ENCODE measurements at places on chromosomes 6 and 20. TPM values are rescaled to one million over a fixed set of nuclear protein-coding genes. Genes with fewer than 3 reads are reported as not detected.

- no peak for DNase-seq
Measured at GRCh38 chr20:32153771-32154170, 44.3 kb downstream of the TM9SF4 start.

- peak; percentile 14 for DNase-seq
Measured at GRCh38 chr6:33732817-33733708, 13.6 kb downstream of the IP6K3 start.

- DNase-seq = peak; percentile 2
Measured at GRCh38 chr6:88454658-88455057, 288.5 kb upstream of the CNR1 start.

GRCh38 chr6:147707524-147707923 is 199.0 kb downstream of the SAMD5 start:
- DNase-seq = no peak

DNA sequence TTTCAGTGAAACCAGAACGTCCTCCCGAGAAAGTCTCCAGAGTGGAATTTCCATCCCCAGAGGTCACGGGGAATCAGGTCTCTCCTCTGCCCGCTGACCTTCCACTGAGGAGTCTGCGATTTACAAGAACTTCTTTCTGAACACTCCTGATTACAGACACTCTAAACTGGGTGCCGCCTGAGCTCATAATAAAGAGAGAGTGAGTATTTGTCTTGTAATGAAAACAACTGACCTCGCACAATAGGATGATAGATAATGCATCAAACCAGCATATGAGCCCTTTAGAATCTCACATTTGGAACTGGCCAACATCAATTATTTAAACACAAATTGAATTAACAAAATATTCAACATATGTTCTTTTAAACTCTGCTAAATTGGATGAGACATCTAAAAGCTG is 47.5 kb downstream of the DLL1 start:
- DNase-seq = no peak

DNA sequence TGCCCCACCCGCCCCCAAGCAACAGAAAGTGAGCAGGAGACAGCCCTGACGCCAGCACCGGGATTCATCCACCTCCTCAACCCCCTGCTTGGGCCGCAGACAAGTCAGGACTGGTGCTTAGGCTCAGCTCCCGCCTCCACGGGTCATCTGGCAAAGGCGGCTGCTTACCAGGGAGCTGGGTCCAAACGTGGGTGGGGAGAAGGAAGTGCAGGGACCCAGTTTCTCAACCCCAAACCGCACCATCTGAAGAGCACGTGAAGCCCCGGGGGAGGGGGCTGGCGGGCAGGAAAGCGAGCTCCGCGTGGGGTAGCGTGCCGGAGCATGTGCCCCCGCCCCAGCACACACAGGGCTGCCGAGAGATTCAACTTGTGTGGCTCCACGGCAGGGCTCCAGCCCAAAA is 87.2 kb downstream of the BMP7 start:
- DNase-seq = no peak

- no peak for DNase-seq
Measured at GRCh38 chr6:30922447-30922852, 8.4 kb downstream of the VARS2 start.

GRCh38 chr6:93366506-93366905 is 52.9 kb downstream of the EPHA7 start:
- DNase-seq = no peak

DNA sequence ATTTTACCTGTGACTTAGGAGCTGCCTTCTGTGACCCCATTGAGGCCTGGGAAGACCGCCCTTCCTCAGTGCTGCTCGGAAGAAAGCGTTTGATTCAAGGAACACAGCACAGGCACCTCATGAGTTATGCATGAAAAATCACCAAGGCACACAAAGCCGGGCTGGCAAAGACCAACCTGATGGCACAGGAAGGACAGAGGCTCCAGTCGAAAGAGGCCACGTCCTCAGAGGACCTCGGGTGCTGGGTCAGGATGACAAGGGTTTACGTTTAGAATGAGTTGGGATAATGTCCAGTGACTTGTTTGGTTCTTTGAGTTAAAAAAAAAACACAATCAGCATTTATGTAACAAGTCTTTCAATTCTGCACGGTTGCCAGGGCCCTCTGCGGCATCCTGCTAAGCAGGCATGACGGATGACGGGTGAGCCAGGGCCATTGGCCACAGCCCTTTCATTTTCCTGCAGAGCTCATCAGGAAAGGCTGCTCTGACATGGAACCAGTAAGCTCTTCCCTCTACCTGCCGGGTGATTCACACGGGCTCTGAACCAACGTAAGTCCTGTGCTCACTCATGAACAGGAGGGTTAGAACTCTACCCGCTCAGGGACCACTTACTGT is 112.8 kb downstream of the DACT2 start:
- no peak for DNase-seq

DNA sequence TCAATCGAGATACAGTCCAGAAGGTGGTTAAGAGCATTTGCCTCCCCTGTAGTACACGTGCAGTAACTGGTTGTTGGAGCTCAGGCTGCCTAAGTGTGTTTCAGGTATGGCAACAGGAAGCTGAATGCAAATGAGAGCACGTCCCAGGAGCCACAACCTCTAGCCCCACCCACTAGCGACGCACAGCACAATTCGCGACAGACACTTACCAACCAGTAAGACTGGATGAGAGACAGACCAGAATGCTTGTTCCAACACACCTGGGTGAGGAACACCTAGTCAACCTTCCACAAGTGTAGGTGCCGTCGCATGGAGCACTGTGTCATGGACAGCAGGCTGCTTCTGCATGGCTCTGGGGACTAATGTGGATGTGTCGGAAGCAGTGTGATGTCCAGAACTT is 7.2 kb upstream of the SERPINB1 start:
- DNase-seq = no peak

GRCh38 chr20:38216201-38216600 is 44.3 kb downstream of the KIAA1755 start:
- no peak for DNase-seq

- no peak for DNase-seq
Measured at GRCh38 chr6:116022841-116023445, 37.7 kb downstream of the FRK start.

- DNase-seq = no peak
Measured at GRCh38 chr20:61284752-61285151, 32.7 kb downstream of the CDH4 start.

DNA sequence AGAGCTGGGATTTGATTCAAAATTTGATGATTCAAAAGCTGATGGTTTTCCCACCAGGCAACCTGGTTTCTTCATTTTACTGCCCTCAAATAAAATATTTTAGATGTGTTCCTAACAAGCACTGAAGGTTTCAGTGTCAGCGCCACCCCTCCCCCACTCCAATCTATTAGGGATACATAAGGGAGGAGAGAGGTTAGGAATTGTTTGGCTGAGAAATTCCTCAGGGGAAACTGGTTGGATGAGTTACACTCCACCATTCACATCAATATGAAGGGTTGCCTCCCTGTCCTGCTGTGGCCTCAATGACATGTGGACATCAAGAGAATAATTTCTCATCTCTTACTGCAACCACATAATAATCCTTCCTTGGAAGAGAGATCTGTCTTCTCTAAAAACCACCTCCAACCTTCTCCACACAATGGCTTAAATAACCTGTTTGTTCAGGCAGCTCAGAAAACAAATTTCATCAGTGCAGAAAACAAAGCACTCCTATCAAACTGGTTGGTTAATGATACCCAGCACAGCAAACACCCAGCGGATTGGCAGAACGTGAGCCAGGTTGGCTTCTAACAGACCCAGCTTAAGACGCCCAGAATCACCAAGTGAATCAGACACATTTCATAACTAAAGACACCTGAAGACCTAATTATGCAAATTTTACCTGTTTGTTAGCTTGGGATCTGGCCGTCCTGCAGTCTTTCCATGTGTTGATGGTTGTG is 136.0 kb upstream of the SGK1 start:
- no peak for DNase-seq

GRCh38 chr6:63352544-63353285 is 32.9 kb upstream of the LGSN start:
- peak; percentile 73 for DNase-seq

DNA sequence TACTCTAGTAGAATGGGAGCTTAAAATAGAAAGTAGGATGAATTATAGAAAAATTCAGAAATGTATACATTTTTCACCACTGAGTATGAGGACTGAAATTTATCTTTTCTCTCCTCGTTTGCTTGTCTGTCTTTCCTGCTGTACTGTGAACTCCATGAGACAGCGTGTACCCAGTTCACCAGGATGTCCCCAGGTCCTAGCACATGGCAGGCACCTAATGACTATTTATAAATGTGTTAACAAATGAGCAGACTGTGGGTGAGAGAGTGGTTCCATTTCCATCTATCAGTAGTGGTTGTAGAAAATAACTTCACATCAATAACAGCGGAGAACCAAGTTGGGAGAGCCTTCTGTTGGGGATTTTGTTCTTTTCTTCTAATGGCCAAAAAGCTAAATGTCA is 106.3 kb downstream of the NUS1 start:
- no peak for DNase-seq

- DNase-seq = no peak
Measured at GRCh38 chr6:137806914-137807682, 60.0 kb upstream of the TNFAIP3 start.

DNA sequence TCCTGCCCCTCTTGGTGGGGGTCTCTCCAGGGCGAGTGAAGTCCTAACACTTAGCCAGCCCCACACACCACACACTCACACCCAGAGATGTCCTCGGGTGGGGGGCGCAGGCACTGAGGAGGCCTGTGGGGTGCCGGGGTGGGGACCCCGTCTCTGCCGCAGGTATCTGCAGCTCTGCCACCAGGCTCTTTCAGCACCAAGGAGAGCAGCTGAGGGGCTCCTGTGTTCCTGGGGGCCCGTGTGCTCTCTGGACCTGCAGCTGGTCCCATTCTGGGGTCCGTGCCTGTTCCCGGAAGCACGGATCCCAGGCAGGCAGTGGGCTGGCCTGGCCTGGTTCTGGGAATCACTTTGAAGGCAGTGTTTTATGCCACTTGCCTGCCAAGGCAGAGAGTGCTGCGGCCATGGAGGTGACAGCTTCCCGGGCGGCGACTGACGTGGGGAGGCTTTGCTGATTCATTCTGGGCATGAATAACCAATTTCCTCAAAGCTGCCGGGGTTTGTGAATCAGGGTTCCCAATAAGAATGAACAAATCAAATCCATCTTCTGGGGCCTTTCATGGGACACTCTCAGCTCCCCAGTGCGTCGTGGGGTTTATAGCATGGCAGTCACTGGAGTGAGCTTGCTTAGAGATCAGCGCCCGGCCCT is 54.4 kb upstream of the SLCO4A1 start:
- peak; percentile 30 for DNase-seq

- DNase-seq = peak; percentile 67
Measured at GRCh38 chr20:46757754-46758678, 48.6 kb downstream of the SLC2A10 start.

DNA sequence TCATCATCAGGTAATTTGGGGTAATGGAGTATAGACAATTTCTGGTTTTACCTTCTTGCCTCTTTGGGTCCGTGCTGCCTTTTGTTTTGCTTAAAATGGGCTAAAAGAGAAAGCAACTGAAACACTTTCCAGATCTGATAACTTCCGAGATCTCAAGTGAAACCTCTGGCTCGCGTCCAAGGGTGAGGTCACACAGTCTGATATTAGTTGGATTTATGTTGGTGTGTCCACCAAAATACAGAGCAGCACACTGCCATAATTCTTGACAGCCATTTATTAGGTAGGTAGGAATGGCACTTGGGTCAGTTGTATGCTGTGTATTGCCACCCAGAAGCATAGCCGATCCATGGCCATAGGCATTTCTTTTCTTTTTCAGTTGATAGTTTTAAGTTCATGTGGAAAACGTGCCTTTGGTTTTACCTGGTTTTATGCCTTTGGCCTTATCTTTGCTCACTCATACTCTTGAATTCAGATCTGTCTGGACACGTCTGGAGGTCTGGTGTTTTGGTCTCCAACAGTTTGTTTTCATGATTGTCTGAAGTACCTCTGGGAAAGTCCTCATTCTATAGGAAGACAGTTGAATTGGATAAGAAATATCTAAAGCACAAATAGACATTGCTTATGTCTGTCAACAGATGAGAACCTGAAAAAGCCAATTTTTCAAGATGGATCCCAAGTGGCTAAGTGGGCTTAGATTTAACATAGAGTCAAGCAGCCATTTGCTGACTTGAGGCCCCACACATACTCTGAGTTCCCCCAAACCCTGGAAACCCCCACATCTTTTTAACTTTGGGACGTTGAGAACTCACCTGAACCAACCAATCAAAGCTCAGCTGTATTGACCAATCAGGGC is 320.8 kb downstream of the SOX4 start:
- DNase-seq = peak; percentile 76

GRCh38 chr6:33576668-33577067 is 3.4 kb downstream of the BAK1 start:
- no peak for DNase-seq

GRCh38 chr6:118886641-118887040 is 7.3 kb upstream of the ASF1A start:
- no peak for DNase-seq

- DNase-seq = no peak
Measured at GRCh38 chr20:32966881-32967781, 37.1 kb downstream of the SUN5 start.

DNA sequence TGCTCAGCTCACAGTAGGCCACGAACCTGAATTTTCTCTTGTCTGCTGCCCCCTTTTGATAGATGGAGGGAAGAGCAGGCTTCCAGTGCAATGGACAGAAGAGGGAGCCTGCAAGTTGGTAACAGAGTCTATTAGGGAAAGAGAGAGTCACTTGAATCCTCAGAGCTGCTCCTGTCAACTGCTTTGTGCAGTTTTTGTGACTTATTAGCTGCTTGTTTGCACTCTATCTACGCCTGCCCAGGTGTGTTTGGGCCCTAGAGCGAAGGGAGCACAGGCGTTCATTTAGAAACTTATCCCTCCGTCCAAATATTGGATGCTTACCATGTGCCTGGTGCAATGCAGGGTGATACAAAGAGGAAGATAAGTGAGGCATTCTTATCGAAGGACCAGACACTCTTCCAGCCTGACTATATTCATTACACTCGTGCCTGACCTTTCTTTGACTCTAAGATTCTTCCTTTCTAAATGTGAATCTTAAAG is 11.6 kb upstream of the SLC2A12 start:
- peak; percentile 90 for DNase-seq

GRCh38 chr20:53672484-53673129 is 79.0 kb upstream of the ZNF217 start:
- no peak for DNase-seq

- DNase-seq = peak; percentile 21
Measured at GRCh38 chr6:112695001-112695400, 347.9 kb downstream of the RFPL4B start.

- no peak for DNase-seq
Measured at GRCh38 chr6:153070756-153071155, 60.3 kb downstream of the RGS17 start.

GRCh38 chr20:24469894-24470745 is 691 bp downstream of the SYNDIG1 start:
- DNase-seq = peak; percentile 18

Gene SIRPG
- not detected for total RNA-seq

Gene ENPP1
- 7.4 TPM for total RNA-seq

Gene PAK1IP1
- total RNA-seq = 28.0 TPM

Gene DPM1
- total RNA-seq = 52.3 TPM

Gene OR2H2
- not detected for total RNA-seq

Gene HLA-DOA
- not detected for total RNA-seq

Gene WFDC2
- total RNA-seq = not detected

Gene C6orf118
- total RNA-seq = not detected

Gene UBD
- total RNA-seq = not detected

Gene GSTA3
- not detected for total RNA-seq
